Effector memory CD8-positive, alpha-beta T cell (primary cell): ENCODE measurements at places on chromosomes 5 and 9.

- no peak for DNase-seq
Measured at GRCh38 chr5:174721530-174722432, 2.6 kb upstream of the MSX2 start.

DNA sequence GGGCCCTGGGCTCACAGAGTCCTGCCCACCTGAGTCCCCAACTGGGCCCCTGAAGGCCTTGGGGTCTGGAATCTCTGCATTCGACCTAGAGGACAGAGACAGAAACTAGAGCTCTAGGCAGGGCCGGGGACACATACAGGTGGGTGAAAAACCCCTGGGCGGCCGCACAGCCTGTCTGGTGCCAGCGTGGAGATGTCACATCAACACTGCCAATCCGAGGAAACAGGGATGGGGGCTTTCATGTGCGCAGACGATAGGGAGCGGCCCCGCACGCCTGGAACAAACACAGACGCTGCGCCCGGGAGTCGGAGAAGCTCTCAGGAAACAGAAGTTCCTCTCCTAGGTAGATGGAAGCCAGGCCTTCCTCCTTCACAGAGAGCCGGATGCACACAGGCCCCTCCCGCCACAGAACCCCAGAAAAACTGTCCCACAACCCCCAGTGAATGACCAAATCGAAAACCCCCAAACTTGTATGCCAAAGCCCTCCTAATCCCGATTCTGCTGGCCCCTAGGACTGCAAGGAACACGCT, 1.8 kb downstream of the GRM6 start:
- DNase-seq, result no peak

GRCh38 chr9:80842389-80842788, 847.0 kb downstream of the TLE1 start:
- no peak for DNase-seq

DNA sequence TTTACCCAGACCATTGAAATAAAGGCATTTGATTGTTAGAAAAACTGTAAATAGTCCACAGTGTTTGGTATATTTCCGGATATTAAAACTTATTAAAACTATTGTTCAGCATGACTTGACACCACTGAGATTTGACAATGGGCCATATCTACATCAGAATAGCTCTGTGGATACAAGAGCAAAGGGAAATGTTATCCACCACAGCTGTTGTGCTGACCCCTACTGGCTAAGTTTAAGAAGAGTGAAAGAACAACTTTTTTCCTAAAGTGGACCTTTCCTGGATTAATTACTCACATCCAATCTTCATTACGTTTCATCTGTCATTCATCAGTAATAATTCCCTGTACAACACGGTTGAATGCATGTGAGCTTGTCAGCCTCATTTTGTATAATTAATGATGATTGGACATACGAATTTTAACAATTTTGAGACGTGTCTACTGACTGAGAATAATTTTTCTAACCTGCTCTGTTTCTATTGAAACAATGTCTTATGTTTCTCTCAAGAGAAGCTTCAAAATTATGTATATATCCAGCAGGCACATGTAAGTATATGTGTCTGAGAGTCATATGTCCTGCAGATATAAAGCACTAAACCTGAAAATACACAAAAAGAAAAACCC, 1952.6 kb downstream of the MAT2B start:
- DNase-seq, result no peak

- DNase-seq, result no peak
Measured at GRCh38 chr9:123657941-123658340, 272.0 kb downstream of the DENND1A start.

GRCh38 chr9:34989946-34990635, 546 bp downstream of the DNAJB5 start:
- DNase-seq, result no peak

DNA sequence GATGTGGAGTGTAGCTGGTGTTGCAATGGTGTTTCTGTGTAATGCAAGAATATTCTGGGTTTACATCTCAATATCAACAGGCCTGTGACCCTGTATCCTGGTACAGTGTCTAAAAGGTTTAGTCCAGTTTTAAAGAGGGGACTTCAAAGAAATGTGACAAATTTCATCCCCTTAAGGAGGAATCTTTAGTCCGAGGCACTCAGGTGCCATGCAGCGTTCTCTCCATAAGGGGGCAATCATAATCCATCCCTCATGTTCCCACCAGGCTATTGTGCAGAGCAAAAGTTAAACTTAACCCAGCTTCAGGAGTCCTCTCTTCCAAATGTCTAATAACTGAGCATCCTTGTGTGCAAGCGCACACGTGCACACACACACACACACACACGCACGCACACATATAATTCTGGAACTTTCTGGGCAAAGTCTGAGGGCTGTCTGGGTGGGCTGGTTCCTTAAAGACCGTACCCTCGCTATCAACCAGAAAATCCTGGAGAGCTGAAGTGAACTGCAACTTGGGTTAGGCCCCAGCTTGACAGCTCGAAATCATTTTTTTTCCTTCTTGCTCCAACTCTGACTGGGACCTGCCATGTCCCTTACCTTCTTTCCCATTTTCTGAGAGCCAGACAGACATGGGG, 46.0 kb downstream of the CRB2 start:
- no peak for DNase-seq

DNA sequence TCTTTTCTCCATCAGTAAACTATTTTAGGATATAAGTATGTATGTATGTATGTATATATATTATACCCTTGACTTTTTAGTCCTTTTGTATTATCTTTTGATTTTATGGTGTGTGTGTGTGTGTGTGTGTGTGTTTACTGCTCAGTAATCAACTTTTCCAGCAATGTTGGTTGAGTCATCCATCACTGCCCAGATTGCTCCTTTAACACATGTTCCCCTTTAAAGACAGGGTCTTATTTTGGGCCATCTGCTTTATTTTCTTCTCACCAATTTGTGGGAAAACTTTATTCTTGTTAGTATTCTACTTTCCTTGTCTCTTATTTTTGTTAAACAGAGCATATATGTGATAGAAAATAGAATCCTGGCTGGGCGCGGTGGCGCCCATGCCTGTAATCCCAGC, 28.1 kb downstream of the ANKRD33B start:
- DNase-seq, result no peak

DNA sequence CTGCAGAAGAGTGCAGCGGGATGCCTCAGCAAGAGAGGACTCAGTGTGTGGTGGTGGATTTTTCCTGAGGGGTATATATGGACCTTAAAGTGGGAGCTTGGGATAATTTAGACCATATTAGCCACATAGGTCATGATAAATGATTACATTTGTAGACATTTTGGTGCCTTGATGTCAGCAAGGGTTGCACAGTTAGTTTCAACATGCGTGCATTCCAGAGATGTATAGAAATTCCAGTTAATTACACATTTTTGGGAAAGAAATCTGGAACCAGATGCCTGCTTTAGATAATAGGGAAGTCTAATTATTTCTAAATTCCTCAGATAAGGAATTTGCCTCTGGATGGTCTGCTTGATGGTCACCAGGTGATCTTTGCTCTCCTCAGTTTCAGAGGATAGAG, 440.6 kb upstream of the PAPPA start:
- no peak for DNase-seq

GRCh38 chr5:624118-624950, 12.2 kb downstream of the CEP72 start:
- no peak for DNase-seq

DNA sequence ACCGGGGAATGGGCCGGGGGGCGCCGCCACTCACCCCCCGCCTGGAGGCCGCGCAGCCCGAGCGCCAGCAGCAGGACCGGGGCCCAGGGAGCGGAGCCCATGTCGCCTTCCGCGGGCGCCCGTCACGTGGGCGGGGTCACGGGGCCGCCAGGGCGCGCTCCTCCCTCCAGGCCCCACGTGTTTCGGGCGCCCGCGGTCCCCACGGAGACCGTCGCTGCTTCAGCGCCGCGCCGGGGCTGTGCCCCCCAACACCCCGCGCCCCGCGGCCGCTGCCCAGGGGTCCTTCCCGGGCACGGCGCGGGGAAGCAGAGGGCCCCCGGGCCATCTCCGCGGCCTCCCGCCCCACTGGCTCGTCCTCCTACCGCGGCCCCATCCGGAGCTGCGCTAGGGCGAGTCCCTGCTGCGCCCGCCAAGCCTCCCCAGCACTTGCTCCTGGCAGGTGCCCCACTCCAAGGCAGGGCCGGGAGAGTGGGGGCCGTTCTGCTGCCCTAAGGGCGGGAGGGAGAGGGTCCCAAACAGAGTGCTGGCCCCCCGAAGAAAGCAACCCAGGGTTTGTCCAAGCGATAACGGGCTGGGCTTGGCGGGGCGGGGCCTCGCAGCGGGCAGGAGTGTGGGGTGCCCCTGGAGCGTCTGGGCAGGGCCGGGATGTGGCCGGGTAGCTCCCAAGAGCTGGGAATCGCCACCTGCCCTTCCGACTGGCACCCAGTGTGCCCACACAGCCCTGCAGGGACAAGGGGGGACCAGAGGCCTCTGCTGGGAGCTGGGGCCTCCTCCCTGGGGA, at the start of gene DPP7:
Gene DPP7 (minus strand): TSS at position 121 of the 781 bp plus-strand sequence. CDS start 20 bp downstream, at position 101.
- peak; percentile 72 for DNase-seq
